Activated CD8-positive, alpha-beta memory T cell treated with anti-CD3 and anti-CD28 coated beads, Interleukin-2, amount 10 ng/mL, durations not matched to agents 7 days and 5 days (primary cell): ENCODE measurements at places on chromosomes 12 and 14. TPM values are rescaled to one million over a fixed set of nuclear protein-coding genes. Genes with fewer than 3 reads are reported as not detected.

GRCh38 chr12:108854451-108855283, 2.7 kb downstream of the SSH1 start:
- peaks cover 3% of the 10 kb centered on the region for H3K27me3 ChIP-seq
- peaks cover 64% of the 10 kb centered on the region for H3K4me1 ChIP-seq
- peak overlapping the region; percentile 87 for H3K4me3 ChIP-seq
- H3K36me3 ChIP-seq = peaks cover 39% of the 10 kb centered on the region

- no peaks in the 10 kb centered on the region for H3K36me3 ChIP-seq
- no peak for DNase-seq
- H3K4me3 ChIP-seq = no peak overlapping the region
- H3K27ac ChIP-seq = no peak overlapping the region
- no peaks in the 10 kb centered on the region for H3K4me1 ChIP-seq
- H3K27me3 ChIP-seq = no peaks in the 10 kb centered on the region
Measured at GRCh38 chr14:67941456-67942018, 122.0 kb downstream of the RAD51B start.

- no peak for DNase-seq
- no peaks in the 10 kb centered on the region for H3K4me1 ChIP-seq
- H3K27me3 ChIP-seq = no peaks in the 10 kb centered on the region
- no peak overlapping the region for H3K4me3 ChIP-seq
- no peak overlapping the region for H3K27ac ChIP-seq
- no peaks in the 10 kb centered on the region for H3K36me3 ChIP-seq
Measured at GRCh38 chr12:67391034-67391433, 121.9 kb downstream of the CAND1 start.

DNA sequence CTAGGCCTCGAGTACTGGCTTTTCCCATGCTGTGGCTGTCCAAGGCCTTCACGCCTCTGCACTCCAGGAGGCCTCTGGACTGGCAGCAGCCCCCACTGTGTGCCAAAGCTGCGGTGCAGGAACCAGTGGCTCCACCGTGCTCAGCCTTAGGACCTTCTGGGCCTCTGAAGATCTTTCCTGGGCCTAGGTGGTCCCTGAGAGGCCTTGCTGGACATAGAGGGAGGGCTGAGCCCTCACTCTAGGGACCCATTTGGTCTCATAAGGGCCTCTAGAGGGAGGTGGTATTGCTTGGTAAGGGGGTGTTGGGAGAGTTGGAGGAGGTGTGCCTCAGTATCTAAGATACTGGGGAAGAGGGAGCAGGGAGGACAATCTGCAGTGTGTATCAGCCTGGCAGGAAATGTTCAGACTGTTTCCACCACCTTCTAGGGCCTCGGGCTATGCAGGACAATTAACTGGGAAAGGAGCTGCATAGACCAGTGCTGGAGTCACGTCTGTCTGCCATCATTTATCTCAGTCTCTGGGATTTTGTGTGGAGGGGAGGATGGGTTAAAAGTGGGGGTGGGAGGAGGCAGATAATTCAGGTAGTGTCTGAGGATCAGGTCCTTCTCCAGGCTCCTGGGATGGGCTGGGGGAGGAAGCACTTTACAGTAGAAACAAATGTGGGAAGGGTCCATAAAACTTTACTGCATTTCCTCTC, 2.9 kb downstream of the HOXC5 start:
- peaks cover 17% of the 10 kb centered on the region for H3K4me1 ChIP-seq
- peaks cover 94% of the 10 kb centered on the region for H3K27me3 ChIP-seq
- H3K36me3 ChIP-seq = no peaks in the 10 kb centered on the region

KRT78 gene
- not detected for total RNA-seq

GRCh38 chr14:65910108-65910786, 497.7 kb downstream of the FUT8 start:
- peaks cover 3% of the 10 kb centered on the region for H3K27me3 ChIP-seq
- no peak overlapping the region for H3K27ac ChIP-seq
- peaks cover 13% of the 10 kb centered on the region for H3K4me1 ChIP-seq

DNA sequence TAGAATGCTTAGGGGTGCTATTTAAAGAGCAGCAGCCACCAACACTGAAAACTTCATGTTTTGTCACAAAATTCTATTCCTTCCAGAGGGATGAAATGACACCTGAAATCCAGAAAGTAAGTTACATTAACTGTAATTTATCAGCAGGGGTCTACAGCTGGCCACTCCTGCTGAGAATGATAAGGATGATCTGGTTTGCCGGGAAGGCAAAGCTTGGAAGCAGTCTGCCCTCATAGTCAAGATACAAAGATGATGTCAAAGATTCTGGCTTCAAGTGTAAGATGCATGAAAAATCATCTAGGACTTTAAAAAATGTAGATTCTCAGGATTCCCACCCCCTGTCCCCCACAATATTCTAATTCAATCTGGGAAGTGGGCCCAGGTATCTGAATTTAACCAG, 58.4 kb downstream of the DCAF5 start:
- H3K27ac ChIP-seq = no peak overlapping the region
- H3K4me3 ChIP-seq = no peak overlapping the region
- H3K36me3 ChIP-seq = peaks cover 9% of the 10 kb centered on the region
- peaks cover 17% of the 10 kb centered on the region for H3K4me1 ChIP-seq
- H3K27me3 ChIP-seq = no peaks in the 10 kb centered on the region

GRCh38 chr14:47150267-47150666, 498.7 kb upstream of the RPL10L start:
- no peaks in the 10 kb centered on the region for H3K36me3 ChIP-seq
- DNase-seq = no peak
- no peak overlapping the region for H3K4me3 ChIP-seq
- no peak overlapping the region for H3K27ac ChIP-seq
- no peaks in the 10 kb centered on the region for H3K27me3 ChIP-seq

DNA sequence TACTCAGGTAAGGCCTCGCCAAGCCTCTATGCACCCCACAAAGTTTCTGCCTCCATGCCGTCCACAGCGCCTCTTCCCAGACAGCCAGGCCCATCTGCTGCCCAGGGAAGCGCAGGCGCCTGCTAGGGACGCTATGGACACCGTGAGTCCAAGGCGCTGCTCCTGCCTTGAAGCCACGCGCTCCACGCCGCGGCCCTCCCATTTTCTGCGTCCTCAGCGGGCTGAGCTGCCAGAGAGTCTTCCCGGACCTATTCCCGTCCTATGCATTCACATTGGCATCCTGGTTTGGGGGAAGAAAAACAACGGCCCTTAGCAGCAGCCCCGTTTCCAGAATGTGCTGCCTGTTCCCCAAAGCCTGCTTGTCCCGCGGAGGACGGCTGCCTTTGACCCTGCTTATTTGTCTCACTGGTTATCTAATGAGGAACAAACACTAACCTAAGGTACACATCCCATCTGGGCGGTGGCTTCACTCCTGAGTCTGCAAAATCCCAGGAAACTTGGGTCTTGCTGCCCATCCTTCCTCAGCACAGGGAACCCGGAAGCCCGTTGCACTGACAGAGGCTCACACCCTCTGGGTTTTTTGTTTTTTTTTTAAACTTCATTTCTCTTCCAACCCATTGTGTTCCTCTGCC, 38.0 kb downstream of the MMAB start:
- no peaks in the 10 kb centered on the region for H3K4me1 ChIP-seq
- H3K27ac ChIP-seq = no peak overlapping the region
- no peaks in the 10 kb centered on the region for H3K36me3 ChIP-seq

DNA sequence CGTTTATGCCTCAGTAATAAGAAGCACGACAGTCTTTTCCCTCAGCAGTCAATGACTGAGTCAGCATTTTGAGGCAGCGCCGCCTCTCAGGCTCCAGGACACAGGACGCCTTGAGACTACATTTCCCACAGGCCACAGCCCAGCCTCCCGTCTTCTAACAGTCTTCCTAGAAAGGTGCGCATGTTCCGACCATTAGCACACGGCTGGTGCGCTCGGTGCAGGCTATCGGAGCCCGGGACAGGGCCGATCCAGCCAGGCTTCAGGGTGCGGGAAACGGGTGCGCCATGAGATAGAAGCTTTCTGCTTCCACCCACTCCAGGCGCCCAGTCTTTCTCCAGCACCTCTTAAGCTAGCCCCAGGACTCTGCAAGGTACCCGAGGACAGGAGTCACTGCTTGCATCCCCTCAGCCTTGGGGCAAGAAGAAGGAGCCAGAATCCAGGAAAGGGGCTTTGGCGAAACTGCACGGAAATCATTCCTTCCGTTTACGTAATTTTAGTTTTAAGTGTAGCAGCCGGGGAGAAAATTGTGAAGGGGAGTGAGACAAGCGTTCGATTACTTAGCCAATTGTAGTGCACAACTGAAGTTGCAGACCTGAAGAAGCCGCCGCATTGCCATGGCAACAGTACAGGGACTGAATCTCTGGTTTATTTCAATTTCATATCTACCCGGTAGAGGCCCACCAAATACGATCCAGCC, 54.0 kb downstream of the ZNF641 start:
- peak; percentile 68 for DNase-seq
- H3K27ac ChIP-seq = no peak overlapping the region
- H3K4me3 ChIP-seq = peak overlapping the region; percentile 51
- peaks cover 15% of the 10 kb centered on the region for H3K4me1 ChIP-seq
- H3K36me3 ChIP-seq = no peaks in the 10 kb centered on the region

AQP6 gene
- total RNA-seq = not detected

DNA sequence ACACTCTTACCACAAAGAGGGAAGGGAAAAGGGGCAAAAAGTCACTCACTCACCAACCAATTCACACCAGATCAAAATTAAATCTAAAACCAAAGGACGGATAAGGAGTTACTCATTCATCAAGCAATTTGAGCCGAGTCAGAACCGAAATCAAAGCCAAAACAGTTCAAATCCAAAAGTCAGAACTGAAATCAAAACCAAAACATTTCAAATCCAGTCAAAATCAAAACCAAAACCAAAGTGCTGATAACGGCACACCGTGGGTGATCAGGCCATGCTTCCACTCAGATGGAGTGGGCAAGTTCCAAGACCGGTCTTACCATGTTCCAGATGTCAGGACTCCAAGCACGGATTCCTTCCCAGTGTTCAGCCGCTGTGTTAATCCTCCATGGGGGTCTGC, 139.5 kb downstream of the SLC38A6 start:
- peaks cover 11% of the 10 kb centered on the region for H3K36me3 ChIP-seq
- DNase-seq = peak; percentile 59
- H3K4me1 ChIP-seq = peaks cover 18% of the 10 kb centered on the region

KRT82 gene
- not detected for total RNA-seq

DNA sequence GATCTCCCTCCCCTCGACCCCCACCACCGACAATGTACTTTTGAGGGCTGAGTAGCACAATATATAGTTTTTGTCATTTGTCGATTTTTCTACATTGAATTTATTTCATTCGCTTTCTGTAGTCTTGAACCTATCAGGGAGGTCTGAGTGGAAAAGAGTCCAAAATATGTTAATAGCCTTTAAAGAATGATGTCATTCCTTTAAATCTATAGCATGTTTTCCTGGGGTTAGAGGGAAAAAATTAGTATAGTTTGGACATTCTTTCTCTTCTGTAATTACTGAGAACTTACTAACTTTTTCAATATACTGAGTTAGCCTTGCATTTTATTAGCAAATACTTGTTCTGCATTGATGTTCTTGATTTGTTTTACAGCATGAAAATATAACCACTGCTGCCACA, 55.9 kb downstream of the ARL1 start:
- no peak overlapping the region for H3K27ac ChIP-seq
- H3K4me1 ChIP-seq = no peaks in the 10 kb centered on the region
- no peak for DNase-seq
- H3K4me3 ChIP-seq = no peak overlapping the region
- H3K36me3 ChIP-seq = peaks cover 40% of the 10 kb centered on the region

LTBP2 gene
- 0.12 TPM for total RNA-seq

GRIP1 gene
- 0.61 TPM for total RNA-seq

DNA sequence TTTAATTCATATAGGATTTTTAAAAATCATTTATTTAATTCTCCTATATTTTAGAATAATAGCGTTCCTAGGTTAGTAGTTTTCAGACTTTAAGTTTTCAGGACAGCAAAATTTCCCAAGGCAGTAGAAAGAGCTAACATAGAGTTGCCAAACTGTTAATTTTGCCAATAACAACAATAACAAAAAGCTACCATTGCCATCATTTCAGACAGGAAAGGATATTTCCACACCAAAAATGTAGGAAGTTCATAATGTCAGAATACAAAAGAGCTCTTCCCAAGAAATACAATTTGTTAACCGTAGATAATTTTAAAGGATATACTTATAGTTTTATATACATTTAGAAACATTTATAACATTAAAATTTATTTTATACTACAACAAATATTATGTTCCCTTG, 81.4 kb upstream of the EEA1 start:
- peaks cover 14% of the 10 kb centered on the region for H3K4me1 ChIP-seq
- H3K27ac ChIP-seq = no peak overlapping the region
- no peak overlapping the region for H3K4me3 ChIP-seq
- peaks cover 5% of the 10 kb centered on the region for H3K27me3 ChIP-seq
- no peak for DNase-seq
- no peaks in the 10 kb centered on the region for H3K36me3 ChIP-seq

SMIM41 gene
- total RNA-seq = not detected

- peaks cover 1% of the 10 kb centered on the region for H3K36me3 ChIP-seq
- no peak overlapping the region for H3K27ac ChIP-seq
- peaks cover 9% of the 10 kb centered on the region for H3K27me3 ChIP-seq
- no peak for DNase-seq
- H3K4me3 ChIP-seq = no peak overlapping the region
- H3K4me1 ChIP-seq = no peaks in the 10 kb centered on the region
Measured at GRCh38 chr14:91919814-91920213, 27.7 kb downstream of the FBLN5 start.

- H3K27me3 ChIP-seq = no peaks in the 10 kb centered on the region
- no peaks in the 10 kb centered on the region for H3K36me3 ChIP-seq
- DNase-seq = no peak
- no peak overlapping the region for H3K4me3 ChIP-seq
Measured at GRCh38 chr12:117842630-117843029, 126.2 kb downstream of the KSR2 start.
